ENCODE measurements at places on chromosomes 2 and 18. TPM values are rescaled to one million over a fixed set of nuclear protein-coding genes. Genes with fewer than 3 reads are reported as not detected.
A peak's percentile ranks its signal among the peaks of the same experiment; 100 is the strongest.

SPP2 gene
- 76.4 TPM for total RNA-seq

- peak; percentile 35 for DNase-seq
Observed at GRCh38 chr2:109376796-109377495, 236.8 kb downstream of the SEPTIN10 start.

GRCh38 chr2:88627856-88628570, 749 bp upstream of the EIF2AK3 start:
- DNase-seq, result peak; percentile 80

DNA sequence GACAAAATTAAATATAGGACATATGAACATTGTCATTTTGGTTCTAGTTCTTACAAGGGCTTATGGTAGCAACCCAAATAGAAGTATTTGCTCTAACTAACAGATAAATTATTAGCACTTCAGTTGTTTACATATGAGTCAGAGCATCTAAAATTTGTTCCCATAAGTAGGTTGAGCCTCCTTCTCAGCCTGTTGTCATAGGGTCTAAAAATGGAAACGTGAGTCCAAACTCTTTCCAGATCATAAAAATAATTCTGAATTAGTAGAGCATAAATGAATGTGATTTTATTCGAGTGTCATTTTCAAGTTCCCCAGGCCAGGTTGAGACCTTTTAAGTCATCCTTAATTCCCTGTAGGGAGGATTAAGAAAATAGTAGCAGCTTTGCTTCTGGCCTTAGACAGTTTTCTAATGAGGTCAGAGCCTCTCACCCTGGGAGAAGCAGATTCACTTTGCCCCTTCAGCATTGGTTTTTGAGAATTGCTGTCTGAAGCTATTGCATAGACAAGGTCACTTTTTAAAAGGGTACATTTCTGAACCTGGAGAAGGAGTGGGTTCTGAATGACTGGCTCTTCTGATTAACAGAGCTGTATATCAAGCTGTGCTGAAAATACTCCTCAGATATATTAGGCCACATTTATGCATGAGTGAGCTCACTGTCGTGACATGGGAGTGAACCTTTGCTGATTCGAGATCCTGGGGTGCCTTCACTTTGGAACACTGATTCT, 164.3 kb downstream of the NEDD4L start:
- no peak for DNase-seq

- no peak for DNase-seq
Observed at GRCh38 chr2:225354281-225354774, 45.2 kb upstream of the NYAP2 start.

ASTL gene
- not detected for total RNA-seq

ALKAL2 gene
- total RNA-seq, result 2.5 TPM

DNA sequence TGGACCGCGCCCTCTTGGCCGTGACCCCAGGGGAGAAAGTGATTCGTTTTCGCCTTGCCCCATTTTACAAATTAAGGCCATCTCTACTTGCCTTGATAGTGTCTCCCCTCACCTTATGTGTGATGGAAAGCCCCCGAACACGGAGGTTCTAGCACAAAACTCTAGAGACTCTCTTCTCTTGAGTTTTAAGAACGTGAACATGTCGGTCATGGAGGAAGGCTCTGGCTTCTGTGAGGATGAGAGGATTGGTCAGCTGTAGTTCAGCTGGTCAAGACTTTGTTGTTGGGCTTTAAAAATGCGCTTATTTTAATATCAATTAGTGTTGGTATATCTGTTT, 828 bp downstream of the DYNC1I2 start:
- DNase-seq, result no peak

SAP130 gene
- total RNA-seq, result 12.3 TPM

Data from left lobe of liver (tissue), 2 donors.